Anterior cingulate cortex (tissue), 58 donors: ENCODE measurements at places on chromosomes 2 and 18.

GRCh38 chr2:213766062-213766461 lies 481.8 kb downstream of the SPAG16 start:
- no peak for DNase-seq

GRCh38 chr18:24369426-24369825 lies 28.2 kb downstream of the OSBPL1A start:
- no peak for DNase-seq

GRCh38 chr18:30465096-30465495 lies 577.4 kb downstream of the DSC3 start:
- no peak for DNase-seq

DNA sequence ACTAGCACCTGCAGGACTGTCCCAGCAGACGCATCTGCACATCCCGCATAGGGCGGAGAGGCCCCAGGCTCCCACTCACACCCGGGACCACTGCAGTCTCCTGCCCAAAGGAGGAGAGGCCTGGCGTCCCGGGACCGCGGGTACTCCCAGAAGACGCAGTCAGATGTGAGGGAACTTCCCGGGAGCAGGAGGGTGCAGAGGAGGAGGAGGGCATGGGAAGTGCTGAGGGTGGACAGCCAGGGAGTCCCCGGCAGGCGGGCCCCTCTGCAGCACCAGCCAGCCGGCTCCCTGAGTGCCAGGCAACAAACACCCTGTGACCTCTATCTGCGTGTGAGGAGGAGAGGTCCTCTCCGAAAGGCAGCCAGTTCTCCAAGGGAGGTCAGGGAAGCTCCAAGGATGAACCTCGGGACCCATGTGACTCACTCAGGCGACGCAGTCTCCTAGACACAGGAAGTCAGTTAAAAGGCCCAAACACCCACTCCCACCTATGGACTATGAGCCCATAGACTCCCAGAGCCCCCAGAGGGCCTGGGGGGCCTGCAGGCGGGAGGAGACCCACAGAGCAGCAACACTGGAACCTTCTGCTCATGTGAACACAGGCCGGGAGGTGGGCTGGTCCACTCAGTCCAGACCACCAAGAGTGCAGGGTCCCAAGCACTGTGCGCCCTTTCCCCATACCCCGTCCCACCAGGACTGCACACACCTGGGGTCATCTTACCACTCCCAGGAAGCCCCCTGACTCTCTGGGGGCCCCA lies 4.2 kb downstream of the PXDN start:
- DNase-seq: no peak

DNA sequence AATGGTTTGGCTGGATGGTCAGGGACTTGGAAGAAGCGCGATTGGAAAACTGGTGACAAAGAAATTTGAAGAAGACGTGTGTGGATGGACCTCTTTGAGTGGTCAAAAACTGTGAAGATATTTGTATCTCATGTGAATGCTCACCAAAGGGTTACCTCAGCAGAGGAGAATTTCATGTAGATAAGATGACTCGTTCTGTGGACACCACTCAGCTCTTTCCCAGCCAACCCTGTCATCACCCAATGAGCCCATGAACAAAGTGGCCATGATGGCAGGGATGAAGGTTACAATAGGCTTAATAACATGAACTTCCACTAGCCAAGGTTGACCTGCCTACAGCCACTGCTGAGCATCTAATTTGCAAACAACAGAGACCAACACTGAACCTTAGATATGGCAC lies 248.3 kb downstream of the KCNE4 start:
- DNase-seq: no peak
